CD8-positive, alpha-beta memory T cell (primary cell): ENCODE measurements at places on chromosomes 2 and 18. TPM values are rescaled to one million over a fixed set of nuclear protein-coding genes. Genes with fewer than 3 reads are reported as not detected.

DPP10 gene
- total RNA-seq: not detected

RPRM gene
- total RNA-seq: not detected

IFIH1 gene
- total RNA-seq: 17.9 TPM

SMCHD1 gene
- 93.7 TPM for total RNA-seq

SULT1C4 gene
- total RNA-seq: not detected

ACMSD gene
- total RNA-seq: not detected

CAPN14 gene
- total RNA-seq: 0.31 TPM

EMILIN2 gene
- total RNA-seq: 22.7 TPM

PLEKHA3 gene
- total RNA-seq: 25.1 TPM

GRCh38 chr2:237128026-237128703 lies 42.5 kb downstream of the COPS8 start:
- DNase-seq: no peak

GRCh38 chr2:27920148-27920885 lies 29.8 kb downstream of the BABAM2 start:
- DNase-seq: no peak

DNA sequence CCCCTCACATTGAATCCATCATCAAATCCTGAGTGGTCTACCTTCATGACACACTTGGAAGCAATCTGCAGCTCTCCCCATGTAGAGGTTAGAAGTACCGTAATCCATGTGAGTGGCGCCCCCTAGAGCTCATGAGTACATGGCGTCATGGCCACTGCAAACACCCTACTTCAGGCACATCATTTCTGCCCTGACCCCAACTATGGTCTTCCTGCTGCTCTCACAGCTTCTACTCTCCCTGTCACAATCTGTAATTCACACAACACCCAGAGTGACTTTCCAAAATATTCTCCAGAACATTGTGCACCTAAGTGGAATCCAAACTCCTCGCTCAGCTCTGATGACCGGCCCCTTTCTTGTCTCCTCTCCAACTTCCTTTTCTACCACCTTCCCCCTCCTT lies 141.9 kb downstream of the ANKRD44 start:
- peak; percentile 61 for DNase-seq

DNA sequence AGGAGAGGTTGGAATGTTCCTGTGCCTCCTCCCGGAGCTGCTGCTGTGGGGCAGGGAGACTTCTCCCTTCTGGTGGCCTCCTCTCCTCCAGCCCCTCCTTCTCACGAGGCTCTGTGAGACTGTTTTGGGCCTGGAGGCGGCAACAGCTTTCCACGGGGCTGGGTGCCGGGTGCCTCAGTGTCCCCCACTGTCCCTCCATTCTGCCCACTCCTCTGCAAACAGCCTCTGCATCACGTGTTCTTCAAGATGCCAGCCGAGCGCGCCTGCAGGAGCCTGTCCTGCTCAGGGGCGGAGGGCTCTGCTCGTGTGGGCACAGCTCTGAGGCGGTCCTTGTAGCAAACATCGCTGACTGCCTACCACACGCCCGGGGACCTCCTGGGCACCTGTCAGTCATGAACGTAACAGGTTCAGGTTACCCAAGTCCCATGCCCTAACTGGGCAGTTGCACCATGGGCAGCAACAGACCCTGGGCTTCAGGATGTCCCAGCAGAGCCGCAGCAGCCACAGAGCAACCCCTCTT lies 70.8 kb downstream of the RRM2 start:
- DNase-seq: no peak

DNA sequence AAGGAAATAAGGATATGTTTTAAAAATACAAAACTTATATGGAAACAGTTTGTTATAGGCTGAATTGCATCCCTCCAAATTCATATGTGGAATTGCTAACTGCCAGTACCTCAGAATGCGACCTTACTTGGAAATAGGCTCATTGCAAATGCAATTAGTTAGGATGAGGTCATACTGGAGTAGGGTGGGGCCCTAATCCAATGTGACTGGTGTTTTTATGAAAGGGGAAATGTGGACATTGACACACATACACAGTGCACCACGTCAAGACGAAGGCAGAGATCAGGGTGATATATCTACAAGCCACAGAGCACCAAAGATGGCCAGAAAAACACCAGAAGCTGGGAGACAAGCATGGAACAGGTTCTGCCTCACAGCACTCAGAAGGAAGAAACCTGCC lies 494.2 kb downstream of the TSN start:
- DNase-seq: no peak

- no peak for DNase-seq
Measured at GRCh38 chr18:72444798-72445155, 99.4 kb downstream of the CBLN2 start.

- no peak for DNase-seq
Measured at GRCh38 chr18:34321066-34321465, 96.4 kb upstream of the NOL4 start.

GRCh38 chr2:219733746-219734145 lies 106.3 kb downstream of the SLC4A3 start:
- no peak for DNase-seq

- peak; percentile 20 for DNase-seq
Measured at GRCh38 chr2:222296911-222297599, 1.7 kb downstream of the PAX3 start.

GRCh38 chr2:66014450-66014849 lies 420.5 kb upstream of the MEIS1 start:
- no peak for DNase-seq

DNA sequence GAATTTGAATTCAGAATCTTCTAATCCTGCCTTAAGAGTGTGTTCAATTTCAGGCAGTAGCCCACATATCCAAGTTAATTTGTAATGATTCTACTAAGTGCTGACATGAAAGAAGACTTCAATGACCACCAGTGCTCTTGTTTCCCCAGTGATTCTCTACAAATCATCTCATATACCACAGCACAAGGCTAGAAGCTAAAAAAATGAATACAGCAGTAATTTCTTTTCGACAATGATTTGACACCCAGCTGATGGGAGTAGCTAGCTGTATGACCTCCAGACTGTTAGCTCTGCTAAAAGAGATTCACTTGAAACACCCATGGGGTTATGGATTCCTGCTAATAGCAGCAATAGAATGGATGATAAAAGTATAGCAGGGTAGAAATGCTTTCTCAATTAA lies 217.0 kb upstream of the TMEFF2 start:
- no peak for DNase-seq

- no peak for DNase-seq
Measured at GRCh38 chr2:231355508-231356465, 39.7 kb upstream of the B3GNT7 start.

DNA sequence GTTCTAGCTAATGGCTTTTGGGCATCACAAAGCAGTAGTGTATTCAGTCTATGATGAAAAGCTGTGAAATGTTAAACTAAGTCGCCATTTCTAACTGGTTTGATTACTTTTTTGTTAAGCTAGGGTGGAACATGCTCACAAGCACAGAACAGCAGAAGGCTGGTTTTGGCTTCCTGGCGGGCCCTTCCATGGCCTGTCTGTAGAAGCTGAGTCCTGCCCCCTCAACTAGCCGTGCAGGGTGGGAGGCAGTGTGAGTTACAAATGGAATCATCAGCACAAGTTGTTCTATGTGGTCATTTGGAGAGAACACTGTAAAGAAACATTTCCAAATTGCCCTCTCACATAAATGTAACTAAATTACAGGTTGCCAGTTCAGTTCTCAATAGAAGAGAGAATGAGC lies 290.8 kb downstream of the ALPK2 start:
- no peak for DNase-seq
